GM23248 (cell line): ENCODE measurements at places on chromosomes 4 and X.

GRCh38 chrX:29541038-29541437 lies 674.3 kb upstream of the MAGEB2 start:
- H3K4me3 ChIP-seq: no peak overlapping the region
- no peak overlapping the region for H3K27ac ChIP-seq
- DNase-seq: no peak
- no peaks in the 10 kb centered on the region for H3K36me3 ChIP-seq

DNA sequence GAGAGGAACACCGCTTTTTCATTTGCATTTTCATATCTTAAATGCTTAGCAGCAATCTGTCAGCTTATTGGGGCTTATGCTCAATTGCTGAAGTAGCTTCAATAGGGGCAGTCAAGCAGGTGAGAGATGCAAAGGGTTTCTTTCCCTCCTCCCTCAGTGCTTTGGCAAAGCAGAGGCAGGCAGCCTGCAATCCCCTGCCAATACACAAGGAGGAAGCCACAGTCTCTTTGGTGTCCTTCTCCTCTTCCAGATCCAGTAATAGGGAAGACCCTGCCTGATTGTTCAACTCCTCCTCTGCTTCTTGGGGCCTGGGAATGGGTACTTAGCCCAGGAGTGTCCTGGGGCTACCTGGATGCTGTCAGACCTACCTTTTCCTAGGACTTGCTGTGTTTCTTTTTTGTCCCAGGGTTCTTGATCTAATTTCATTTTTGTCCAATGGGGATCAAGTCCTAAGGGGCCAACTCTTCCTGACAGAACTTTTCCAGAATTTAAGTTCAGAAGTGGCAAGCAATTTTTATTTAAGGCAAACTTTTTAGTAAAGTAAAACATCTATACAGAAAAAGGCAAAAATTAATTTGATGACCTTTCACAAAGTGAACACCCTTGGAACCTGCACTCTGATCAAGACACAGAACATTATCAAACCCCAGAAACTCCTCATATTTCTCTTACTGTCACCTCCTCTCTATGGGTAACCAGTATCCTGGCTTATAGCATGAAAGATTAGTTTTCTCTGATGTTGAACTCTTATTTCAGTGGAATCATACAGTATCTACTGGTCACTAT lies 260.3 kb downstream of the PPP3CA start:
- no peak overlapping the region for H3K4me3 ChIP-seq
- H3K4me1 ChIP-seq: no peaks in the 10 kb centered on the region
- no peak overlapping the region for H3K27ac ChIP-seq
- DNase-seq: no peak

DNA sequence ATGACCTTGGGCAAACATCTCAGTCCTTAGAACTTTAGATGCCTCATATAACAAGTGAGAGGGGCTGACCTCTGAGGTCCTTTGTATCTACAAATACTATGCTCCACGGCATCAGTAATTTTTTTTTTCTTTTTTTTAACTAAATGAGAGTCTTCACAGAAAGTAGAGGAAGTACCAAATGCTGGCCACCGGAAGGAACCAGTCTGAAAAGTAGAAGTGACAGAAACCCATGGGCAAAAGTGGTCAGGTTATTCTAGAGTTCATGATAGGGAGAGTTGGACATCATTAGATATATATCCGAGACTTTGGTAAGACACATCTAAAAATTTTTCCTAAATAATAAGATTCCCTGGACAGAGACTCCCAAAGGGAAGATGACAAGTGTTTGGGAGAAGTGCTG lies 53.7 kb downstream of the COQ2 start:
- no peak overlapping the region for H3K4me3 ChIP-seq
- H3K4me1 ChIP-seq: peaks cover 6% of the 10 kb centered on the region; the same call in 1 of the 2 replicates
- no peaks in the 10 kb centered on the region for H3K27me3 ChIP-seq
- DNase-seq: no peak
- H3K27ac ChIP-seq: no peak overlapping the region

DNA sequence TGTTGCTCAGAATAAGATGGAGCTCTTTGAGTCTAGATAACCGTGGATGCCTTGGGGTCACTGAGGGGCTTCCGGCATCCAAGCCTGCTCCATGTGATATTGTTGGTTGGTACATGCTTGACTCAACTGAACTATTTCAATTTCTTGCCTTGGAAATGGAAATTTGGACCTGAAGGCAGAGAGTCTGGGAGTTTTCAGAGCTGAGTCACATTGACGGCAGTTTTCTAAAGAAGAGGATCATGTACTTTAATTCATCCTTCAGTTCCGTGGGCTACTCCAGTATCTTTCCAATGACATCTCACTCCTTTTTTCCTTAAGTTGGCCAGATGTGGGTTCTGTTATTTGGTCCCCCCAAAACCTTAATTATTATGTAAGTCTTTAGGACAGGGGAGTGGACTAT lies 100.5 kb downstream of the MFAP3L start:
- no peak overlapping the region for H3K27ac ChIP-seq
- no peaks in the 10 kb centered on the region for H3K36me3 ChIP-seq
- peaks cover 29% of the 10 kb centered on the region for H3K27me3 ChIP-seq
- peak; percentile 13 for DNase-seq
- H3K4me1 ChIP-seq: no peaks in the 10 kb centered on the region
- no peak overlapping the region for H3K4me3 ChIP-seq

DNA sequence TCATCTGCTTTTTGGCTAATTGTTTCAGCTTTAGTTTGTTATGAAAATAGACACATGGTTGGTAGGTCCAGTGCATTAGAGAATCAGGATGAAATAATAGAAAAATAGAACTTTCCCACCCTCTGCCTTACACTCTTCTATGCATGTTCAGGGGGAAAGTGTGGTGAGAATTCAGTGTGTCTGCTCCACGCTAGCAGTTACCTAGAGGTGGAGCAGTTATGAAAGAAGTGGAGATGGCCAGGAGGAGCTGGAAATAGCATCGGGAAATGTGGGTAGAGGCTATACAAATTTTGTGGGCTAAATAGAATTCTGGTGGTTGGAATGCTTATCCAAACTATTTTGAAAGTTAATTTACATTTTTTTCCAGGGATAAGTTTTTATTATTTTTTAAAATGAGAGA lies 91.4 kb upstream of the MAD2L1 start:
- no peak for DNase-seq
- no peak overlapping the region for H3K4me3 ChIP-seq
- no peak overlapping the region for H3K27ac ChIP-seq
- H3K27me3 ChIP-seq: no peaks in the 10 kb centered on the region

- peaks cover 28% of the 10 kb centered on the region for H3K4me1 ChIP-seq
- H3K27ac ChIP-seq: 0 out of 2 replicates have a peak overlapping the region, but pooled peaks have one; percentile 34
These were observed 248.7 kb downstream of the ARHGAP10 start for GRCh38 chr4:147980586-147980985.

- no peaks in the 10 kb centered on the region for H3K36me3 ChIP-seq
- H3K27me3 ChIP-seq: no peaks in the 10 kb centered on the region
- peak; percentile 93 for DNase-seq
- no peak overlapping the region for H3K4me3 ChIP-seq
- no peak overlapping the region for H3K27ac ChIP-seq
These were observed 23.8 kb upstream of the PLK4 start for GRCh38 chr4:127856813-127857447.

DNA sequence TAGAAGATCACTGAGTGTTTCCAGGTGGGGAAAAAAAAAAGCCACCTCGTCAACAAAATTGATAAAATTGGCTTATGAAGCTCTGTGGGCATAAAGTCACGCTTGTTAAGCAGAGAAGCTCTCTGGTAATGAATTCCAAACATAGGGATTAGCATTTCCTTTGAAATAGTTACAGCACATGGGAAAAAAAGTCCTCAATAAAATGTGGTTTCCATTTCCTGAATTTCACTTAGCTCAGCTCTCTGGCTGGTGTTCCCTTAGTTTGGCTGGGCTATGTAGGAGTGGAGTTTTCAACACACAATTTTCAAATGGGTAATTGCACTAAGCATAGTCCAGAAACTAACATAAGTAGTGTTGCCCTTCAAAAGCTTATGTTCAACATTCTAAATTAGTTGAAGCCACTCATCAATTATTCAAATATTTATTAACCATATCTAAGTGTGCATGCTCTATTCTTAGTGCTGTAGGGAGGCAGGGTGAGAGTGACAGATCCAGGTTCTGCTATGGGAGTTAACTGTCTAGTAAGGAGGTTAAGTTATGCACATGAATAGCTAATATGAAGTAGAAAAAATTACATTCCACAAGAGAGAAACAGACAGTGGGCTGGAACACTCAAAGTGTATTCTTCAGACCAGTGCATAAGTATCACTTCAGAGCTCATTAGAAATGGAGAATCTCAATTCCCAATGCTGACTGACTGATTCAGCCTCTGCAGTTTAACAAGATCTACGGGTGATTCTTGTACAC lies 445.7 kb downstream of the SMARCA1 start:
- DNase-seq: no peak
- no peaks in the 10 kb centered on the region for H3K36me3 ChIP-seq
- no peak overlapping the region for H3K27ac ChIP-seq
- no peaks in the 10 kb centered on the region for H3K27me3 ChIP-seq
- no peak overlapping the region for H3K4me3 ChIP-seq

DNA sequence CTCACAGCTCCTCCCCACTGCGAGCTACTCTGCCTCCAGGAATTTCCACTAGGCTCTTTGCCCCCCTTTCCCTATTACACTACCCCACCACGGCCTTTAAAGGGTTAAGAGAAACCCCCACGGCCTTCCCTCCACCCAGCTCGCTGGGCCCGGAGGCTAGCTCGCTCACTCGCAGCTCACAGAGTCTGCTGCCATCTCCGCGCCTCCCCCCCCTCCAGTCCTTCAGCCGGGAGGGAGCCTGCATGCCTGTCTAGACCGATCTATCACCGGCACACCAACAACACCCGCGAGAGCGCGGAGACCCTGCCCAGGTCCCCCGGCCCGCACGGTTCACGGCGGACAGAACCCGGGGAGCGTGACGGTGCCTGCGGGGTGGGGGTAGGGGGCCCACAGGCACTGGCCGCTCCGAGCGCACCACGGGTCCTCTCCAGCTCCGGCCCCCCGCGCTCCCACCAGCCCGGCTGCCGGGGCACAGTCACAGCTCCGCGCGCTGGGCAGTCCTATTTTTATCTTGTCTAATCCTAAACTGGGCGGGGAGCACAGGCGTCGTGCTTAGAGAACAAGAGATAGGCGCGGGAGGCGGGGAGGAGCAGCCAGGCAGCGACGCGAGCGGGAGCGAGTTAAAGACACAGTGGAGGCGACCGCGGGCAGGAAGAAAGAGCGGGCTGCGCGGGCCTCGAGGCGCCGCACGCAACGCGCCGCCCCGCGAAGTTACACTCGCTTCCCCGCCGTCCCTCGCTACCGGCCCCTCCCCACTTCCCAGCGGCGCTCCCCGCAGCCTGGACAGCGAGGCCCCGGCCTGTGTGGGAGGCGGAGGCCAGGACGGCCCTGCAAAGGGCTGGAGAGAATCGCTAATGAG lies 3.5 kb downstream of the BCOR start:
- no peaks in the 10 kb centered on the region for H3K4me1 ChIP-seq
- peak overlapping the region; percentile 70 for H3K27ac ChIP-seq
- no peaks in the 10 kb centered on the region for H3K36me3 ChIP-seq
- peak; percentile 75 for DNase-seq
- H3K4me3 ChIP-seq: peak overlapping the region; percentile 79
- H3K27me3 ChIP-seq: no peaks in the 10 kb centered on the region

- DNase-seq: peak; percentile 13
- H3K27me3 ChIP-seq: no peaks in the 10 kb centered on the region
- H3K36me3 ChIP-seq: peaks cover 7% of the 10 kb centered on the region
- H3K4me1 ChIP-seq: no peaks in the 10 kb centered on the region
- no peak overlapping the region for H3K4me3 ChIP-seq
These were observed 10.6 kb downstream of the PBDC1 start for GRCh38 chrX:76183289-76184049.

DNA sequence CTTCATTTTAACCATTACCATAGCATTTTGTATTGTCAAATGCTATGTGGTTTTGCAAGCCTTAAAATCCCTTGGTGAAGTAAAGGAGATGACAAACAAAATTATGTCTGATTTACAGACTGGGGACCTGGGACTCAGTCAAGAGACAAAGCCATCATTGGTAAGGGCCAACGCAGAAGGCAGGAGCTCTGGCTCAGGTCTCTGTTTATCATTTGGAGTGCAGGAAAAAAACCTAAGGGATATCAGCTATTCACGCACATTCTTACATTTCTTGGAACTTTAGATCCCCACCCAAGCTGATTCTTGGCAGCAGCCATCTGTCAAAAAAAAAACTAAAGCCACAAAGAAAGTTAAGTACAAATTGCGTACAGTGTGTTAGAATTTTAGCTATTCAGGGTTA lies 731.9 kb downstream of the STPG2 start:
- H3K4me1 ChIP-seq: no peaks in the 10 kb centered on the region
- H3K27ac ChIP-seq: no peak overlapping the region
- no peaks in the 10 kb centered on the region for H3K27me3 ChIP-seq
- no peak for DNase-seq
- H3K36me3 ChIP-seq: no peaks in the 10 kb centered on the region

- H3K36me3 ChIP-seq: no peaks in the 10 kb centered on the region
- no peak overlapping the region for H3K4me3 ChIP-seq
- peak; percentile 57 for DNase-seq
- 0 out of 2 replicates have a peak, but pooled peaks cover 2% of the 10 kb centered on the region for H3K27me3 ChIP-seq
These were observed 20.3 kb downstream of the QRFPR start for GRCh38 chr4:121360495-121360894.

DNA sequence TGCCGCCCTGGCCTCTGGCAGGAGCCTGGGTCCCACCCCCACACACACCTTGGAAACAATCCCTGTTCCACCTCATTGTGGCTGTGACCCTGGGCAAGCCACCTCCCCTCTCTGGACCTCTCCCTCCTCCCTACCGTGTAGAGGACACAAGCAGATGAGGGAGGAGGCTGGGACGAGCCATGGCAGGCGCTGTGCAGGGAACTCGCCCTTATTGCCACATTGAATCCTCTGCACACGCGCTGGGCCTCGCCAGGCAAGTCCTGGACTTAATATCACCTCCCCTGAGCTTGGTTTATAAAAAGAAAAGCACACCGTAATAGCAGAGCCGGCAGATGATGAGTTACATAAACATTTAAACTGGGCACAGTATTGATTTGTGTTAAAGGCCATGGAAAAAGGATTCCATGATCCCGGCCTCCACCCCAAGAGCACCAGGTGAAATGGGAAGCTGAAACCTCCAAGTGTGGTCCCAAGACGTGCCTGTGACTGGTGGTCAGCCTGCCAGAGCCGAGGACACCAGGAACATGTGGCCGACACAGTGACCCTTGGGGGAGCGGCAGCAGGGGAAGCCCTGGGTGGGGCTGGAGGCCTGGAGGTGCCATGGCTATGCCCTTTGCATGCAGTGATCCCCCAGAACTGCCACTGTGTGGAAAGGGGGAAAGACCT lies 81.1 kb downstream of the PPP2R2C start:
- H3K4me1 ChIP-seq: no peaks in the 10 kb centered on the region
- no peak overlapping the region for H3K27ac ChIP-seq
- no peaks in the 10 kb centered on the region for H3K36me3 ChIP-seq
- peaks cover 27% of the 10 kb centered on the region for H3K27me3 ChIP-seq
- no peak for DNase-seq
- H3K4me3 ChIP-seq: no peak overlapping the region
